ENCODE measurements at places on chromosomes 16 and 17.

DNA sequence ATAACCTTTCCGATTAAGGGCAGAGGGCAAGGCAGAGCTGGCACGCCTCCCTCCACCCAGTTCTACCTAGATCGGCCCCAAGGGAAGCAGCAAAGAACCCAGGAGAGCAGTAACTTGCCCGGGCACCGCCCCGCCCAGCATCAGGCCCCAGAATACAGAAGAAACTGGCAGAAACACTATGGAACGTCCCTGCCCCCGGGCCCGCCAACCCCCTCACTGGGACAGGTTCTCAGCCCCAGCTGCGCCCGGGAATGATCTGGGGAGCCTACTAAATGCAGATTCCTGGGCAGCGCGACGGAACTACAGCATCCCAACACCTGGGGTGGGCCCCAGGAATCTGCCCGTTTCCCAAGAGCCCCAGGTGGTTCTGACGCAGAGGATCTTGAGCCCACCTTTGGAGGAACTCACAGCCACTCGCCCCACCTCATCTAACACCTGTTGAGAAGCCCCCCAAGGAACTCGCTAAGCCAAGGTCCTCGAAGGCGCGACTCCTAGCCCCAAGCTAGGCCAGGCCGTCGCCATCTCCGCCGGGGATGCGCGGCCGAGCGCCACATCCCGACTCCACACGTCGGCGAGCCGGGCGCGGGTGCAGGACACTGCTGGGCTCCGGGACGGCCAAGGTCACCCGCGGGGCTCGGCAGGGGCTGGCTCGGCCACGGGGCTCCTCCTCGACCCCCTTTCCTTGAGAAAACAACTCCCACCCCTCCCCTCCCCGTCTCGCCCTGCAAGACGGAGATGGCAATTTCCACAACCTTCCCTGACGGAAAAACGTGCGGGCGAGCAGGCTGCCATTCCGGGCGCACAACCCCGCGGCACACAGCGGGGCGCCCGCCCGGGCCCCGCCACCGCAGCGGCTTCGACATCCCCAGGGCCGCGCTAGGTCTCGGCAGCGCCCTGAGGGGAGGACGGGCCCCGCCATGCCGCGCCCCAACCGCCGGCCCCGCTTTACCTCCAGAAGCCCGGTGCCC, 913 bp downstream of the CDIP1 start:
- DNase-seq = no peak

GRCh38 chr17:73532421-73532901, 111.8 kb downstream of the SDK2 start:
- DNase-seq = no peak

GRCh38 chr16:4370570-4371356, 885 bp upstream of the VASN start:
- DNase-seq = no peak

- DNase-seq = no peak
Observed at GRCh38 chr16:12173121-12173520, 196.6 kb downstream of the SNX29 start.

DNA sequence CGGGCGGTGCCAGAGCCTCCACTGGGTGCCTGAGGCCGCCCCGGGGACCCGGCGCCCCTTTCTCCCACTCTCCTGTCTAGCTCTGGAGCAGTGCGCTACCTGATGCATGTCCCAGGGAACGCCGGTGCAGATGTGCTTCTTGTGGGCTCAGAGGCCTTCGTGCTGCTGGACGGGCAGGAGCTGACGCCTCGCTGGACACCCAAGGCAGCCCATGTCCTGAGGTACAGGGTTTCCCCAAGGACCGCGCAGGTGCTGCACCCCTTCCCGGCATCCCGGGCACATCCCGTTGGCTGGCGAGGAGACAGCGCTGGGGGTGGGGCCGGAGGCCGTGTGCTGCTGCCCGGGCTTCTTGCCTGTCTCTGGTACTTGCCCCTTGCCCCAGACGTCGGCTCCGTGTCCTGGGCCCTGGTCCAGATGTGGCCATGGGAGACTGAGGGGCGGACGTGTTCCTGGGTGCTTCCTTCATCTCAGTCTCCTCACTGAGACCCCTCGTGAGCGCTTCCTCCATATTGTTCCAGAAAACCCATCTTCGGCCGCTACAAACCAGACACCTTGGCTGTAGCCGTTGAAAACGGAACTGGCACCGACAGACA, 12.5 kb downstream of the RGS11 start:
- no peak for DNase-seq

GRCh38 chr17:68198931-68199836, 48.7 kb upstream of the AMZ2 start:
- no peak for DNase-seq

GRCh38 chr16:4989391-4990006, 31.4 kb downstream of the SEC14L5 start:
- DNase-seq = no peak

- no peak for DNase-seq
Observed at GRCh38 chr16:81797443-81797842, 18.4 kb downstream of the PLCG2 start.

GRCh38 chr16:27027971-27028370, 38.8 kb upstream of the C16orf82 start:
- no peak for DNase-seq

- no peak for DNase-seq
Observed at GRCh38 chr17:50153650-50154575, 3.4 kb upstream of the PPP1R9B start.

- DNase-seq = no peak
Observed at GRCh38 chr16:85824161-85825135, 25.0 kb downstream of the COX4I1 start.

GRCh38 chr17:2863204-2863603, 67.0 kb downstream of the RAP1GAP2 start:
- DNase-seq = no peak

GRCh38 chr17:80427366-80428282, 12.7 kb downstream of the ENDOV start:
- DNase-seq = no peak

- no peak for DNase-seq
Observed at GRCh38 chr16:88058136-88058535, 106.9 kb downstream of the BANP start.

GRCh38 chr17:54882950-54883349, 17.7 kb upstream of the TOM1L1 start:
- DNase-seq = no peak

DNA sequence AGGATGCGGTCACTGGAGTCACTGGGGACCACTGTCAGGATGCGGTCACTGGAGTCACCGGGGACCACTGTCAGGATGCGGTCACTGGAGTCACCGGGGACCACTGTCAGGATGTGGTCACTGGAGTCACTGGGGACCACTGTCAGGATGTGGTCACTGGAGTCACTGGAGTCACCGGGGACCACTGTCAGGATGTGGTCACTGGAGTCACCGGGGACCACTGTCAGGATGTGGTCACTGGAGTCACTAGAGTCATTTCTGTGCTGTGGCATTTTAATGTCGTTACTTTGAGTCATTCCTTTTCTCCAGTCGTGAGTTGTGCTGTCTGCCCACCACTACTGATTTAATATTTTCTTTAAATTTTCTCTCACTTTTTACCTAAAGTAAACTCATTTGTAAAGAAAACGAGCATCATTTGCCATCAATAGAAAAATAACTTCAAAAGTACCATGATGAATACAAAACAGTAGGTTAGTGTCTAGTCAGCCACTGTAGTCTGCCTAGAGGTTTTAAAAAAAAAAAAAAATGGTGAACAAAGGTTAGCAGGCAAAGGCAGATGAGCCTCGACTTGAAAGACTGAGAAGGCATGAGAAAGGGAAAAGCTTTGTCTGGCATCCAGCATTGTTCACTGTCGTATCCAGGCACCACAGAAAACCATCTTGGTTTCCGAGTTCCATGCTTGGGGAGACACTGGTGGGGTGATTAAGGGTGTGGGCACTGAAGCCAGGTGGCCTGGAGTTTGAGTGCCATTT, 346.6 kb downstream of the SNX29 start:
- DNase-seq = no peak

- DNase-seq = no peak
Observed at GRCh38 chr17:8141741-8142140, 10.5 kb downstream of the PER1 start.

GRCh38 chr17:21297597-21297996, 13.1 kb downstream of the MAP2K3 start:
- DNase-seq = no peak

GRCh38 chr16:19145010-19145409, 23.0 kb upstream of the SYT17 start:
- DNase-seq = no peak
